Central memory CD4-positive, alpha-beta T cell (primary cell): ENCODE measurements at places on chromosomes 4 and X.

DNA sequence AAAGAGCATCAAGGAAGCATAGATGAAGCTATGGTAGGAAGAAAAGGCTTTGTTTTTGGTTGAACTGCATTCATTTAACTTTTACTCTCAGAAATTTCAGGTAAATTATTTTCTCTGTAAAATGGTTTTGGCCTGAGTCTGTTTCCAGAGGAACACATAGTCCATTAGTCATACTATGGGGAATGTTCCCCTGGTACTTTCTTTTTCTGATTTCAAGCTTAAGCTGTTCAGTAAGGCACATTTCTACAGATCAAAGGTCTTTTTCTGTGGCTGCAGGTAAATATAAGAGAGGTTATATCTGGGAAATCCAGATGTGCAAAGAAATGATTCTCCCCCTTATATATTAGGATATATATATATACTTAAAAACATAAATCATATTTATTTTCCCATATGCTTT, 1744.4 kb upstream of the ADGRL3 start:
- no peak for DNase-seq

GRCh38 chrX:110426155-110426504, 67.5 kb downstream of the RTL9 start:
- no peak for DNase-seq

GRCh38 chr4:63814171-63814964, 594.9 kb downstream of the TECRL start:
- no peak for DNase-seq

- DNase-seq, result no peak
Observed at GRCh38 chrX:77977095-77977494, 7.7 kb upstream of the PGAM4 start.

GRCh38 chr4:15658136-15658770, 3.1 kb upstream of the FBXL5 start:
- DNase-seq, result no peak

DNA sequence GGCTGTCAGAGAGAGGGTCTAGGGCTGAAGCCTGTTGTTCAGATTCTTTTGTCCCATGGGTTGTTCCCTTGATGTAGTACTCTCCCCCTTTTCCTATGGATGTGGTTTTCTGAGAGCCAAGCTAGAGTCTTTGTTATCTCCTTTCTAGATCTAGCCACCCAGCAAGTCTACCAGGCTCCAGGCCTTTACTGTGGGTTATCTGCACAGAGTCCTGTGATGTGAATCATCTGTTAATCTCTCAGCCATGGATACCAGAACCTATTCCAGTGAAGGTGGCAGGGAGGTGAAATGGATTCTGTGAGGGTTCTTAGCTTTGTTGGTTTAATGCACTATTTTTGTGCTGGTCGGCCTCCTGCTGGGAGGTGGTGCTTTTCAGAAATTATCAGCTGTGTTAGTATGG, 109.5 kb downstream of the PRR32 start:
- no peak for DNase-seq
